Activated CD8-positive, alpha-beta memory T cell treated with anti-CD3 and anti-CD28 coated beads, Interleukin-2, amount 10 ng/mL, durations not matched to agents 7 days and 5 days (primary cell): ENCODE measurements at places on chromosomes 1 and 21. TPM values are rescaled to one million over a fixed set of nuclear protein-coding genes. Genes with fewer than 3 reads are reported as not detected.

Gene GCSAML
- total RNA-seq, result not detected

Gene TRIM17
- total RNA-seq, result 2.6 TPM

Gene HSD3B1
- not detected for total RNA-seq

Gene ABCG1
- total RNA-seq, result 6.7 TPM

Gene HAO2
- total RNA-seq, result not detected

DNA sequence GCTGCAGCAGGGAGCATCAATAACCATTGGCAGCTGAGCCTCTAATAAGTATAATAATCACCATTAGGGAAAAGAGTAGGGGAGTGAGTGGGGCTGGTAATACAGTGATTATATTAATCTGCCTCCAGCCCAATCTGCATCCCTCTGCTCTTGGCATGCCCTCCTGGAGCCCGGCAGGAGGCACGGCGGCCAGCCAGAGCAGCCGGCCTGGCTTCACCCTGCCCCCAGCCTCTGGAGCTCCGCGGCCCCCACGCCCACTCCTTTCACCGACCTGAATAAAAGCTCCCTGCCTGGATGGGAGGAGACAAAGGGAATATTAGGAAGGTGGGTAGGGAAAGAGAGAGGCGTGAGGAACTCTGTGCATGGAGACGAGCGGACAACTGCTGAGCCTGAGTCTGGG, 28.3 kb downstream of the OPTC start:
- H3K4me3 ChIP-seq, result no peak overlapping the region
- DNase-seq, result no peak
- no peaks in the 10 kb centered on the region for H3K4me1 ChIP-seq
- H3K27me3 ChIP-seq, result no peaks in the 10 kb centered on the region

GRCh38 chr1:208864366-208864965, 620.3 kb upstream of the PLXNA2 start:
- H3K36me3 ChIP-seq, result no peaks in the 10 kb centered on the region
- no peak overlapping the region for H3K4me3 ChIP-seq
- H3K27me3 ChIP-seq, result peaks cover 6% of the 10 kb centered on the region
- no peaks in the 10 kb centered on the region for H3K4me1 ChIP-seq

- H3K4me3 ChIP-seq, result no peak overlapping the region
- no peaks in the 10 kb centered on the region for H3K36me3 ChIP-seq
- no peak for DNase-seq
- H3K4me1 ChIP-seq, result peaks cover 2% of the 10 kb centered on the region
- H3K27me3 ChIP-seq, result peaks cover 17% of the 10 kb centered on the region
- H3K27ac ChIP-seq, result no peak overlapping the region
Measured at GRCh38 chr1:67889953-67890567, 56.8 kb upstream of the GNG12 start.

GRCh38 chr21:46617267-46618051, 12.6 kb upstream of the S100B start:
- peaks cover 15% of the 10 kb centered on the region for H3K27me3 ChIP-seq
- H3K27ac ChIP-seq, result no peak overlapping the region
- H3K4me3 ChIP-seq, result no peak overlapping the region
- peaks cover 13% of the 10 kb centered on the region for H3K4me1 ChIP-seq
- DNase-seq, result no peak
- peaks cover 3% of the 10 kb centered on the region for H3K36me3 ChIP-seq

- H3K27ac ChIP-seq, result no peak overlapping the region
- no peaks in the 10 kb centered on the region for H3K36me3 ChIP-seq
- H3K27me3 ChIP-seq, result no peaks in the 10 kb centered on the region
- no peak overlapping the region for H3K4me3 ChIP-seq
- H3K4me1 ChIP-seq, result peaks cover 4% of the 10 kb centered on the region
- DNase-seq, result no peak
Measured at GRCh38 chr1:87869567-87869966, 540.9 kb downstream of the LMO4 start.

- H3K4me3 ChIP-seq, result no peak overlapping the region
- H3K36me3 ChIP-seq, result peaks cover 17% of the 10 kb centered on the region
- H3K27ac ChIP-seq, result no peak overlapping the region
- H3K4me1 ChIP-seq, result peaks cover 53% of the 10 kb centered on the region
Measured at GRCh38 chr1:27478098-27478497, 11.9 kb downstream of the WASF2 start.

DNA sequence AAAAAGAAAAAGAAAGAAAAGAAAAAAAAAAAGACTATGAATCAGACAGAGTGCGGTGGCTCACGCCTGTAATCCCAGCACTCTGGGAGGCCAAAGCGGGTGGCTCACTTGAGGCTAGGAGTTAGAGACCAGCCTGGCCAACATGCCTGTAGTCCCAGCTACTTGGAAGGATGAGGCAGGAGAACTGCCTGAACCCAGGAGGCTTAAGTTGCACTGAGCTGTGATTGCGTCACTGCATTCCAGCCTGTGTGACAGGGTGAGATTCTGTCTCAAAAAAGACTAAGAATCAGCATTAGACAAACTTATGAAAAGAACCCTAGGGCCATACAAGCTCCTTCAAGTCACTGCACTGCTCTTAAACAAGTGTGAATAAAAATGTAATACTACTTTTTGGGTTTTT, 16.9 kb downstream of the PSMB4 start:
- no peak overlapping the region for H3K4me3 ChIP-seq
- no peak for DNase-seq
- H3K36me3 ChIP-seq, result peaks cover 36% of the 10 kb centered on the region

DNA sequence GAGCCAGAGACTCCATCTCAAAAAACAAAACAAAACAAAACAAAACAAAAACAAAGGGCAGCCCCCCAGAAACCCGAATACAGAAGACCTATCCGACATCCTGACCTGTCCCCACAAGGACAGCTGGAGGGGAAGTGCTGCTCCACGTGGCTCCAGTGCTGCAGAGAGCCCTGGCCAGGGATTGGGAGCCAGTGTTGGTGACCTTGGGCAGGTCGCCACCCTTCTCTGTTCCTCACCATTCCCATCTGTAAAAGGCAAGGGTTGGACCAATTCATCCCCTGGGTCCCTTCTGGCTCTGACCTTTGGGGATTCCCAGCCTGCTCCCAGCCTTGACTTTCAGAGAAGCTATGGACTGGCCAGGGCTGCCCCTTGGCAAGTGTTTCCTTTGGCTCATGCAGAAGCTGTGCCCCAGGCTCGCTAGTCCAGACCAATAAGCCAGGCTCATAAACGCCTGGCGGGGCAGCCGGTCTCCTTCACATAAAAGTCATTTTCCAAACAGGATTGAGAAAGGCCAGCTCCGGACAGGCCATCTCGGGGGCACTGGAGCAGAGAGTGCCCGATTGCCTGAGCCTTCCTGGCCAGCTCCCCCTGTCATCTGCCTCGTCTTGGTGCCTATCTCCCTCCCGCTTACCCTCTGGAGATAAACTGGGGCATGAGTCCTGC, 20.0 kb upstream of the PADI1 start:
- no peak overlapping the region for H3K4me3 ChIP-seq
- no peak for DNase-seq
- H3K4me1 ChIP-seq, result peaks cover 26% of the 10 kb centered on the region

DNA sequence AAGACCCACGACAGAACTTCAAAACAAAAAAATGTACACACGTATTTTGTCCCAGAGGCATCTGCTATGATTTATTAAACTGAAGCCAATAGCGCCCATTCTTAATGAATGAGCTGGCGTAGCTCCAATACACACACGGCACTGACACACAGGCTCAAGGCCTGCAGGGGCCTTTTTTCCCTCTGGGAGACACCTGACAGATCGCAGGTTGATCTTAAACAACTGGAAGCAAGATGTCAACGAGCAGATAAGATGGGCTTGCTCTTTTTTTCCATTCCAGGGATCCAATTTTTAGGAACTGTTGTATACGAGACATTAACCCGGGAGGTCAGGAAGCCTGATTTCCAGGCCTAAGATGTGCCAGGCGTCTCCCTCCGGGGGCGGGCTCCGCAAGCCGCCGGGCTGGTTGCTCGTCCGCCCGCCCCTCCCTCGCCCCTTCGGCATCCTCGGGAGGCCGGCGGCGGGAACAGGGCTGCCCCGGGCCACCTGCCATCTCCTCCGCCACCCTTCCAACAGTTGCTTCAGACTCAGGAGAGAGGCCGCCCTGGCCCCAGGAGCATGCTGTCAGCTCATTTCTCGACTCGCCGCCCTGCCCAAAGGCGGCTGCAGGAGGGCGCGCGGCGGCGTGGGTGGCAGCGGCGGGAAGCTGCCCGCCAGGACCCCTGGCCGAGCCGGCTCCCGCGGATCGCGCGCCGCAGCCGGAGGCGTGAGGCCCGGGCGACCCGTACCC, 735 bp downstream of the TTC13 start:
- H3K4me1 ChIP-seq, result peaks cover 39% of the 10 kb centered on the region
- no peaks in the 10 kb centered on the region for H3K27me3 ChIP-seq
- H3K4me3 ChIP-seq, result peak overlapping the region; percentile 89
- H3K27ac ChIP-seq, result peak overlapping the region; percentile 96

- H3K4me1 ChIP-seq, result peaks cover 2% of the 10 kb centered on the region
- no peak for DNase-seq
- H3K4me3 ChIP-seq, result no peak overlapping the region
- H3K27ac ChIP-seq, result no peak overlapping the region
Measured at GRCh38 chr1:108758796-108759195, 12.3 kb downstream of the STXBP3 start.

DNA sequence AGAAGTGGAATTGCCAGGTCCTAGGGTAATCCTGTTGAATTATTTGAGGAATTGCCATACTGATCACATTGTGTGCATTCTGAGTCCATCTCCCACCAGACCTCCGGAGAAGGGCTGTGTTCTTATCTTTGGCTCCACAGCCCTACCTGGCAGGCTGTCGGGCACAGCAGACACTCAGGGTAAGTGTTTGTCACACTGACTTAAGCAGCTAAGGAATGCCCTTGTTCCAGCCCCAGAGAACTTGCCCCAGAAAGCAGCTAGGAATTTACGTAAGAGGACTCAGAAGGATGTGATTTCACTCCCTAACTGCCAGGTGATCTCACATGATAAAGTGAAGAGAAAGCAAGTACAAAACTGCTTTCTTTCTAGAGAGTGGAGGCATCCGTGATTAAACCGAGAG, 21.0 kb downstream of the VASH2 start:
- no peak for DNase-seq
- H3K4me3 ChIP-seq, result no peak overlapping the region
- peaks cover 3% of the 10 kb centered on the region for H3K36me3 ChIP-seq

- H3K27me3 ChIP-seq, result peaks cover 8% of the 10 kb centered on the region
- H3K4me1 ChIP-seq, result peaks cover 9% of the 10 kb centered on the region
- H3K36me3 ChIP-seq, result no peaks in the 10 kb centered on the region
- DNase-seq, result no peak
Measured at GRCh38 chr1:178940068-178940765, 69.3 kb upstream of the ANGPTL1 start.

DNA sequence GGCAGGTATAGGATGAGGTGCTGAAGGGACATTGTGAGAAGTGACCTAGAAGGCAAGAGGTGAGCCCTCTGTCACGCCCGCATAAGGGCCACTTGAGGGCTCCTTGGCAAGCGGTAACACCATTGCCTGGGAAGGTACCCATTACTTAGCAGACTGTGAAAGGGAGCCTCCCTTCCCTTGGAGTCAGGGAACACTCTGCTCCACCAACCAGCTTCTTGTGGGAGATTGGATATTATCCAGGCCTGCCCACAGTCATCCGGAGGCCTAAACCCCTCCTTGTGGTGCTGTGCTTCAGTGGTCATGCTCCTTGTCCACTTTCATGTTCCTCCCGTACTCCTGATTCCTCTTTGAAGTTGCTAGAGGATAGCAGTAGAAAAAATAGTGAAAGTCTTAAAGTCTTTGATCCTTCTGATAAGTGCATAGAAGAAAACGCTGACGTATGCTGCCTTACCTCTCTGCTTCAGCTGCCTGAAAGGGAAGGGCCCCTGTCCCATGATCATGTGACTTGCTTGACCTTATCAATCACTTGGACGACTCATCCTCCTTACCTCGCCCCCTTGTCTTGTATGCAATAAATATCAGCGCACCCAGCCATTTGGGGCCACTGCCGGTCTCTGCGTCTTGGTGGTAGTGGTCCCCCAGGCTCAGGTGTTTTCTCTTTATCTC, 16.0 kb downstream of the RBBP4 start:
- peaks cover 55% of the 10 kb centered on the region for H3K36me3 ChIP-seq
- no peak overlapping the region for H3K27ac ChIP-seq
- no peak for DNase-seq
